ENCODE measurements at places on chromosomes 6 and 20.
A peak's percentile ranks its signal among the peaks of the same experiment; 100 is the strongest.

GRCh38 chr20:31693402-31693801 is 29.3 kb downstream of the BCL2L1 start:
- DNase-seq, result no peak

DNA sequence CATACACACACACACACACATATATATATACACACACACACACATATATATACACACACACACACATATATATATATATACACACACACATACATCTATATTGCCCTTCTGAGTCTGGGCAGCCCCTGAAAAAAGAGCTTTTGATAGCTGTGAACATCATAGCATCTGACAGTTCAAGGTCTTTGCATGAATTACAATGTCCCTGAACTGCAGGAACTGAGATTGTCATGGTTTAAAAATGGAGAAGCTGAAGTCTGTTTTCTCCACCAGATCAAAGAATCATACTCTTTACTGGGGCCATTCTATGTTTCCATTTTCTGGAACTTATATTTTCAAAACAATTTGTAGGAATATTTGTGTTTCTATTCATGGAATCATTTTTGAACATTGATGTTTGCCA is 189.8 kb downstream of the ZDHHC14 start:
- no peak for DNase-seq

GRCh38 chr6:158819977-158820622 is 932 bp upstream of the EZR start:
- peak; percentile 19 for DNase-seq

DNA sequence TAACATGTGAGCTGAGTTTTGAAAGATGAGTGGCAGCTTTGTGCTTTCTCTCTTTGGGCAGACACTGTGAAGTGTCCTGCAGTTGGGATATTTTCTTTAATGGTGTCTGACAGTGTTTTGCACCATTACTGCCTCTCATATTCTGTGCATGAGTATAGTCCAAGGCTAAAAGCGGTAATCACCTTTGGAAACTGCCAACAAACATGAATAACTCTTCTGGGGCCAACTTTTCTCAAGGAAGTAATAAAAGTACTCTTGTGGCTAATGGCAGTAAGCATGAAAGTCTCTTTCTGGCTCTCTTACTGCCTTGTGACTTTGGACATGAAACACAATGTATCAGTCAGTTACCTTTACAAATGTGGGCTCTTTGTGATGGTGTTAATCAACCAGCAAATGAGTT is 91.7 kb upstream of the SOX4 start:
- DNase-seq, result no peak

GRCh38 chr20:12047838-12048432 is 130.2 kb downstream of the BTBD3 start:
- peak; percentile 47 for DNase-seq

DNA sequence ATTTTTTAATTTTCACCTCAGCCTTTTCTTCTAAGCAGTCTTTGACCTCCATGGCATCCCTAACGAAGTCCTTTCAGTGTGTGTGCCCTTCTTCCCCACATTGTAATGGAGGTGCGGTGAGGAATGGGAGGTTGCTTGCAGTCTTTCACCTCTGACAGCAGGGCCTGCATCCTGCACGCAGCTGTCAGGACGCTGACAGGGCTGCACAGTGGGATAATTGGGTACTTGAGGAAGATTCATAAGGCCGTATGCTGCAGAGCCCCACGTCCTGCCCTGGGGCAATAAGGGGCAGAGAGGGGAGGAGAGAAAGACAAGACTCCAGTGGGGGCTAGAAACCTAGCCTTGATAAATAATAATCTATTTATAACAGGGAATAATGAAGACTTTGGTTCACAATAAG is 184.7 kb downstream of the SAMD5 start:
- DNase-seq, result no peak

GRCh38 chr6:22017272-22017671 is 279.6 kb downstream of the PRL start:
- DNase-seq, result no peak

- DNase-seq, result peak; percentile 66
These were observed 299.7 kb downstream of the BTBD3 start for GRCh38 chr20:12217382-12217781.

- DNase-seq, result peak; percentile 79
These were observed 6.1 kb upstream of the PKIG start for GRCh38 chr20:44576297-44576696.

GRCh38 chr6:109821428-109821827 is 130.3 kb downstream of the FIG4 start:
- no peak for DNase-seq

DNA sequence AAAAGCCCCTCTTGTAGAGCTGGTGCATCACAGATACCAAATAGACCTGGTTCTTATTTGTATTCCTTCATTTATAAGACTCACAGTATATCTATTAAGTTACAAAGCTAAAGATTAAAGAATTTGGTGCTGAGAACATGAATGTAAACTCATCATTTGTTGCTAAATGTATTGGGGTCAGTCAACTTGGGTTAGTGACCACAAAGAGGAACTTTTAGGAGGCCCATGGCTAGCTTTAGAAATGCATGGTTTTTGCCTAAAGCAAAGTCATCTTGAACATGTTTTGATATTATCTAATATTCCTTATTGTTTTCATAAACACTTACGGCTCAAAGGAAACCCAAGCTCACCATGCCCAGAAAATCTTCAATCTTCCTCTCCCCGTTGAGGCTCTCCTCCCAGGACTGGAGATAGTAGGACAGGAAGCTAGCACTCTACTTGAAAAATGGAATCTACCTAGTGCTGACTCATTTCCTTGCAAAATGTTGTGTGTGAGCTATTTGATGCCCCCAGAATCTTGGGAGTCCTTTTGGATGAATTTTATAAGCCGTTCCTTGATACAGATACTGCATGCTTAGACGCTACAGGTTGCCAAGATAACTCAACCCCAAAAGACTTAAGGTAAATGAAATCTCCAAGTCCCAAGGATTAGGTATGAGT is 121.4 kb downstream of the BMP2 start:
- DNase-seq, result no peak

DNA sequence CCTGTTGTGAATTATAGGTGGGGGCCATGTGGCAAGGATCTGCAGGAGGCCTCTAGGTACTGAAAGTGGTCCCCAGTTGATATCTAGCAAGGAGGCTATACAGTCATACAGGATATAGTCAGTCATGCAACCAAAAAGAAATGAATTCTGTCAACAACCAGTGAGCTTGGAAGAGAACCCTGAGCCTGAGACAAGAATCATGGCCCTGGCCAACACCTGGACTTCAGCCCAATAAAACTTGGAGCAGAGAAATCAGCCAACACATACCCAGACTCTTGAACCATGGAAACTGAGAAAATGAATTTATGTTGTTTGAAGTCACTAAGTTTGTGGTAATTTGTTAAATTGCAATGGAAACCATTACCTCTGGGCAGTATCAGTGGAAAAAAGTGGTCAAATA is 370.2 kb downstream of the KIF16B start:
- DNase-seq, result no peak

- DNase-seq, result no peak
These were observed 66.4 kb downstream of the CLIC5 start for GRCh38 chr6:45949256-45949655.

DNA sequence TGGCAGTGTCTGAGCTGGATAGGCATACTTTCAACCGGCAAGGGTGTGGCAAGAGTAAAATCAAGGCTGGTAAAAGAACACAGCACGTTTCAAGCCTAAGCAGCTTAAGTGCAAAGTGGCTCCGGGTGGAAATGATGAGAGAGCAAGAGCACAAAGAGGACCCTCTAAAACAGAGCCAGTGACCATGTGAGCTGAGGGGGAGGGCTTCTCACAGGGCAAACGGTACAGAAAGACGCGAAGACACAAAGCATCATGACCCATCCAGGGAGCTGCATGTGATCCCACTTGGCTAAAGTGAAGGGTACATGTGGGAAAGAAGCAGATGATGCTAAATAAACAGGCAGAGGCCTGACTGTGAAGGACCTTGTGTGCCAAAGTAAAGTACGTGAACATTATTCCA is 25.7 kb downstream of the FKBP5 start:
- DNase-seq, result no peak

GRCh38 chr6:124721331-124721730 is 240.9 kb upstream of the RNF217 start:
- no peak for DNase-seq

- no peak for DNase-seq
These were observed 440.6 kb upstream of the SLC35B3 start for GRCh38 chr6:8875986-8876385.

DNA sequence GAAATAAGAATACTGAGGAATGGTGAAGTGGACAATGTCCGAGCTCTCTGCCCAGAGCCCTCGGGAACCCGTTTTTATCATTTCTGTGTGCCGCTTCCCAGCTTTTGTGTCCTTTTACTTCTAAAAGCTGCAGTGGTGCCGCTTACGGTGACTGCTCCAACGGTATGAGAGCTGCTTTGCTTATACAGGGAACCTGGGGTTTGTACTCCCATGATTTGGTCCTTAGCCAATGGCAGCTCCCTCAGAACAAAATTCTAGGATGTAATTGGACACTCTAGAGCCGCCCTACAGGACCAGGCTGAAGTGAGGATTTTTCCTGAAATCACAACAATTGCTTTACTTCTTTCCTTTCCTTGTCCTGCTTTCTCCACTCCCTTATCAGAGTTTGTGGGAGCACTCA is 24.2 kb upstream of the PCSK2 start:
- DNase-seq, result peak; percentile 26

DNA sequence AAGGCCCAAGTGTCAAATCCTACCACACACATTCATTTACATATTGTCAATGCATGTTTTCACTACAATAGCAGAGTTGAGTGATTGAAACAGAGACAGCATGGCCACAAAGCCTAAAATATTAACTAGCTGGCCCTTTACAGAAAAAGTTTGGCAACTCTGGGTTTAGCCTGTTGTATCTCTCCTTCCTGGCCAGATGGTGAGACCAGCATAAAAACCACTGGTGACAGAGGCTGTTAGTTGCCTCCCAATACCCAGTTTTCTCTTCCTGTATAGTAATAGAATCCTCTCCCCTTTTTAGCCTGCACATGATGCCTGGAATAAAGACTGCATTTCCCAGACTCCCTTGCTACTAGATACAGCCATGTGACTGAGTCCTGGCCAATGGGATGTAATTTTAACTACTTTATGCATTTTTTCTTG is 100.0 kb upstream of the TAB2 start:
- no peak for DNase-seq

DNA sequence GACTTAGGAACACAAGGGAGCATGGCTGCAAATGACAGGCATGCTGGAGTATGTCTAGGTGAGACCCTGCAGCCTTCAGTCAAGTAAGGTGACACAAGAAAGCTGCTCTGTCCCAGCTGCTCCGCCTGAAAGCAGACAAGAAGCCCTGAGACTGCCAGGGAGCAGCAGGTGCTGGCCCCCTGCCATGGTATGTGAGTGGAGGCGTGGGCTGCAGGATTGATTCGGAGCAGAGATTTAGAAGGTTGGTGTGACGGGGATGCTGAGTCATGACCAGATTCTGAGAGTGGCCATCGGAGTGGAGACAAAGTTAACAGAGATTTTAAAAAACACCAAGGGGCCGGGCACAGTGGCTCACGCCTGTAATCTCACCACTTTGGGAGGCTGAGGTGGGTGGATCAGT is 17.8 kb downstream of the LRP11 start:
- peak; percentile 89 for DNase-seq

DNA sequence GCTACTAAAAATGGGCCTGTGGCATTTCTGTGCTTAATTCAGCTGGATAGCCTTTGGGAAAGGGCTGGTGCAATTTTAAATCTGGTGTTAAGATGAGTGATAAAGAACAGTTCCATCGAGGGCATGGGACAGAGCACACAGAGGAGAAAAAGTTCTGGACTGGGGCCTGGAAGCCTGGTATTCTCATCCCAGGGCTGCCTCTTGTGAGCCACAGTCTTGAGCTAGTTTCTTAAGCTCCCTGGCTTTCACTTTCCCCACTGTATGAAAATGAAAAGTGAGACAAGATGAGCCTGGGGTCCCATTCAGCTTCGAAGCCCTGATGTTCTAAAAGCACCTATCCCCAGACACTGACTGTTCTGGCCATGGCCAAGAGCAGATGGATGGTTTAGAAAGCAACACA is 14.3 kb upstream of the LAMA4 start:
- no peak for DNase-seq

GRCh38 chr6:90970672-90971071 is 383.8 kb upstream of the MAP3K7 start:
- no peak for DNase-seq

GRCh38 chr20:22511943-22512910 is 72.1 kb downstream of the FOXA2 start:
- DNase-seq, result peak; percentile 29

- no peak for DNase-seq
These were observed 157.5 kb downstream of the TINAG start for GRCh38 chr6:54465649-54466300.

GRCh38 chr6:13421425-13422059 is 65.9 kb downstream of the GFOD1 start:
- peak; percentile 23 for DNase-seq

GRCh38 chr20:53805895-53806384 is 212.3 kb upstream of the ZNF217 start:
- peak; percentile 79 for DNase-seq

Measured in fibroblast of skin of right quadriceps (primary cell).